ENCODE measurements at places on chromosomes 5 and 9. TPM values are rescaled to one million over a fixed set of nuclear protein-coding genes. Genes with fewer than 3 reads are reported as not detected.

The PCDHGA5 gene
- total RNA-seq, result 0.18 TPM

The SLC6A3 gene
- total RNA-seq, result 0.37 TPM

The NR6A1 gene
- total RNA-seq, result 2.1 TPM

The PCDHA7 gene
- 0.13 TPM for total RNA-seq

The TLE1 gene
- 80.2 TPM for total RNA-seq

The DAPK1 gene
- total RNA-seq, result 14.6 TPM
